ENCODE measurements at places on chromosomes 11 and 22.

DNA sequence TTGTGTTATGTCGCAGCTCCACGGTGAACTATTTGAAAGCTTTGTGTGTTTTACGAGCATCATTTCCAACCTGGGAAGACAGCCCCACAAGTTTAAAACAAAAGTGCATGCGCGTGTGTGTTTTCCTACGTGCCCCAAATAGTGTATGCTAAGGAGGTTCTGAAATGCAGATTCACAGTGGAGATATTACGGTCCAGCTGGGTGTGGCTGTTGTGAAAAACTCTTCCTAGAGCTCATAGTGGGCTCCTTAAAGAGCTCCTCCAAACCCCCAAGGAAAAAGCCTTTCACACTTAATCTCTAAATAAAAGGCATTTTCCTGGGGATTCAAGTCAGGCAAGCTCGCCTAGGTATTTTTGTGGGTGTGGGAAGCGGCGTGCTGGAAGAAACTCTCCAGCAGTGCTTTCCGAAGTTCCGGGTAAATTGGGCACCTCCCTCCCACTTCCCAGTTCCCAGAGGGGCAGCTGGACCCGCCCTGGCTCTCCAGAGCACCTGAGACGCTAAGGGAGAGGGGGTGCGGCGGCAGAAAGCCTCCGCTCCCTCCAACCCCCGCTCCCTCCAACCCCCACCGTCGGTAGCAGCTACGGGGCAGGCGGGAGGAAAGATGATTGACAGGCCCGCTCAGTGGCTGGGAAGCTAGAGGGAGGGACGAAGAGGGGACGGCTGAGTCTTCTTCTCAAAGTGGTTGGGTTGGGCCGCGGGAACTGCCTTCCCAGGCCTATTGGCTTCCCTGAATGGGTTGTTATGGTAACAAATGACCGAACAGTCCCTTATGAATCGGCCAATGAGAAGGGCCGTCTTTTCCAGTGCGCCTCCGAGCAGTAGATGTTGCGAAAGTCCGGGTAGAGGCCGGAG, 561 bp upstream of the PCF11 start:
- DNase-seq: peak; percentile 98

- no peak for DNase-seq
These were observed 18.5 kb upstream of the SLC25A1 start for GRCh38 chr22:19196841-19197612.

- no peak for DNase-seq
These were observed 75.5 kb downstream of the MICAL2 start for GRCh38 chr11:12185914-12186313.

DNA sequence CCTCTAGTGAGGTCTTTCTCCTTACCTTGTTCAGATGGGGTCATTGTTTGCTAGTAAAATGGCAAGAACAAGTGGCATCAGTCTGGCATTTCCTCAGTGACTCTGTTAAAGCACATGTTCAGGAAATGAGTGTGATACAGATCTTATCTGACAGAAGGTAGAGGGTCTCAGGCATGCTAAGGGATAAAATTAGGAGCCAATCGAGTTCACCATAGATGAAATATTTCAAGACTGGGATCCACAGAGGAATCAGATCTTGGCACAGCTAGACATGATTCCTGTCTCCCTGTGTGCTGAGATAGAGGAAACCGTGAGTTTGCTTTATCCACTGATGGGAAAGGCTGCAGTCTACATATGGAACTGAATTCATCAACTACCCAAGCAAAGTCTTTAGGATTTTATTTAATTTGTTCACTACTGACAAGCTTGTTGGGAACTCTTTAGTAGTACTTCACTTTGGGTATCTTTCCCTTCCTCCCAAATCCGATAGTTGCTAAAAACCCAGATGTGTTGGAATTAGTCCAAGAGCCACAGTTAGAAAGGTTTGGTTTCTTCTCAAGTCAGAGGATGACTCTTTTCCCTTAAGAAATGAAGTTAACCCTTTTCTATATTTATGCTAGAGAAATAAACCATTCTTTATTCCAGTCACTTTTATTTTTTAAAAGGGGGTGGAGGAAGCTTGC, 18.4 kb downstream of the FAM118B start:
- no peak for DNase-seq

GRCh38 chr11:9977554-9977953, 313.7 kb downstream of the SWAP70 start:
- DNase-seq: no peak

All from activated T-cell treated with anti-CD3 and anti-CD28 coated beads, Interleukin-2, amount 50 U/mL, for 72 hours (primary cell).